ENCODE measurements at places on chromosomes 5 and 9.
A peak's percentile ranks its signal among the peaks of the same experiment; 100 is the strongest.

DNA sequence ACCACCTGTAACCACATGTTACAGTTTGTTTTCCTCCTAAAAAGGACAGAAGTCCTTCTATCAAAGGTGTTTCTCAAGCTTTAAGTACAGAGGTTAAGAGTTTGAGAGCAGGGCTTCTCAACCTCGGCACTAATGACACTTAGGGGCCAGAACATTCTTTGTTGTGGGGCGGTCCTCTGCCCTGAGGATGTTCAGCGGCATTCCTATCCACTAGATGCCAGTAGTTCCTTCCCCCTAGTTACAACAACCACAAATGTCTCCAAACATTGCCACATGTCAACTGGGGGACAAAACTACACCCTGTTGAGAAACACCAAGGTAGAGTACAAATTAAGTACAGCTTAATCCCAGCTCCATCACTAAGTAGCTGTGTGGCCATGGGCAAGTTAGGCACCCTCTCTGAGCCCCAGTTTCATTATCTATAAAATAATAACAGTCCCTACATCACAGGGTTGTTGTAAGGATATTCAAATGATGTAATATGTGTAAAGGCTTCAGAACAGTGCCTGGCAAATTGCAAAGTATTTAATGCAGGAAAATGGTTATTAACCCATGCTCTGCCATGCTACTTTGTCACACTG lies 44.6 kb downstream of the PIP5K1B start:
- no peak for DNase-seq

DNA sequence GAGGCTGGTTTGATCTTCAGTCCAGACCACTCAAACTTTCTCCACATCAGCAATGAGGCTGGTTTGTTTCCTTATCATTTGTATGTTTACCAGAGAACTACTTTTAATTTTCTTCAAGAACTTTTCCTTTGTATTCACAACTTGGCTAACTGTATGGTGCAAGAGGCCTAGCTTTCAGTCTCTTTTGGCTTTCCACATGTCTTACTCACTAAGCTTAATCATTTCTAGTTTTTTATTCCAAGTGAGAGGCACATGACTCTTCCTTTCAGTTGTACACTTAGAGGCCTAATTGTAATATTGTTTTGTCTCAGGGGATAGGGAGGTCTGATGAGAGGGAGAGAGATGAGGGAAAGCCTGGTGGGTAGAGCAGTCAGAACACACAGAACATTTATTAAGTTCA lies 554.0 kb upstream of the ARRDC3 start:
- no peak for DNase-seq

- DNase-seq: peak; percentile 27
Measured at GRCh38 chr9:34988218-34989002, 1.1 kb upstream of the DNAJB5 start.

GRCh38 chr9:87336407-87336806 lies 161.3 kb upstream of the DAPK1 start:
- no peak for DNase-seq

GRCh38 chr5:173045474-173045873 lies 10.7 kb upstream of the CREBRF start:
- DNase-seq: no peak

DNA sequence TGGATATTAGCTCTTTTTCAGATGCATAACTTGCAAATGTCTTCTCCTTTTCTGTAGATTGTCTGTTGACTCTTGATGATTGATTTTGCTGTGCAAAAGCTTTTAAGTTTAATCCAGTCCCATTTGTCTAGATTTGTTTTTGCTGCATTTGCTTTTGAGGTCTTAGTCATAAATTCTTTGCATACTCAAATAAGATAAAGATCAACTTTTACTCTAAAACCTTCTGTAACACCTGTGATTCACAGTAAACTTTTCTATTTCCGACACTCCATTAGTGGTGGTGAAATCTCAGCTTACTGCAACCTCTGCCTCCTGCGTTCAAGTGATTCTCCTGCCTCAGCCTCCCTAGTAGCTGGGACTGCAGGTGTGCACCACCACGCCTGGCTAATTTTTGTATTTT lies 239.0 kb upstream of the ST8SIA4 start:
- peak; percentile 0 for DNase-seq

DNA sequence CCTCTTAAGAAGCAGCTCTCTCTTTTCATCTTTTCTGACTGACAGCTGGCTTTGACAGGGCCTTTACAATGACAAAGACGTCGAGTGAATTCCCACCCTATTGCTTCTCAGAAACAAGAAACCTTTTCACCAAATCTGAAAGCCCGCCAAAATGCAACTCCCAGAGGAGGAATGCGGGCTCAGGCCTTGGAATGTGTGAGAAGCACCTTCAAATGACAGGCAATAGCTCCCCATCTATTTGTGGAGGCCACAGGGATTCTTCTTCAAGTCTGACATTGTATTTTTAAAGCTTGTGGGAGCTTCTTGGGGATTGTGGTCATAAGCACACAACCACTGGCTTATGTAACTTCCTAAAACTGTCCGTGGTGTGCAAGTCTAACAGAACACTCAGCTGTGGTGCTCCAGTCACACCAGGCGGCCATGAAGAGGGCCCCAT lies 72.7 kb downstream of the DPYSL3 start:
- peak; percentile 73 for DNase-seq

DNA sequence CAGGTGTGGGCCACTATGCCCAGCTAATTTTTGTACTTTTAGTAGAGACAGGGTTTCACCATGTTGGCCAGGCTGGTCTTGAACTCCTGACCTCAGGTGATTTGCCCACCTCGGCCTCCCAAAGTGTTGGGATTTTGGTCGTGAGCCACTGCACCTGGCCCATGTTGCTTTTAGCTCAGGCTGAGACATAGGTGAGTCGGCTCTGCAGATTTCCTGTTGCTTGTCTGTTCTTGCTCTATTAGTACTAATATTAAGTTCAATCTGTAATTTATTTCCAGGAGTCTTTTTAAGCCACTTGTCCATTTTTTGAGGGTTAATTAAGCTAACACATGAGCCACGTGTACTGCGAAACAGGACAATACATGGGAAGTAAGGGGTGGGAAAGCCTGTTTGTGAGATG lies 21.4 kb upstream of the BASP1 start:
- DNase-seq: no peak

DNA sequence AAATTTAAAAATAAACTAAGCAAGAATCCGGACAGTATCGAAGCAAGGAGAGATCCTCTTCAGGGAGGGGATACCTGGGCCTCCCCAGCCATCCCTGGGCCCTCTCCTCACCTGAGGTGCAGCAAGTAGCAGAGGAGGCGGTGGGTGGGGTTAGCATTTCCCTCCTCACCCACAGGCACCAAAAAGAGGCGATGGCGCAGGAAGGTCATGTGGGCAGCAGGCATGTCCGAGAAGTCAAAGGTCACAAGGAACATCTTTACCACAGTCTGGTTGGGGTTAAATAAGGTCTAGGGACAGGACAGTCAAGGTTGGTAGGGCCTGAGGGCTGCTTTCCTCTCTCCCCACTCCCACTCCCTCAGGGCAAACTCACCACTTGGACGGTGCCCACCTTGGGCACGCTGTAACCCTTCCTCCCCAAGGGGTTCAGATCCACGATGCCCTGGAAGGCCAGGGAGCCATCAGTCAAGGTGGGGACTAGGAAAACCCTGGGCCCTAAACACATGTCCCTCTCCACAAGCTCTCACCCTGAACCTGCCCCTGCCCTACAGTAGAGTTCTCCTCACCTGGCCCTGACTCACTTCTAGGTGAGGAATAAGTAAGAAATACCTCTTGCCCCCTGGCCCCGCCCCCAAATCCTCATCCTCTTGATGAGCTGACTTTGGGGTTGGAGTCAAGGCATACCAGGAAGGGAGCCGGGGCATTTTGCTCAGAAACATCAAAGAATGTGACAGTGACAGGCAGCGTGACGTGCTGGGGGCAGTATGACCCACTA lies 2.8 kb upstream of the STOML2 start:
- no peak for DNase-seq

GRCh38 chr9:132237481-132237880 lies 75.6 kb downstream of the NTNG2 start:
- no peak for DNase-seq
